Naive B cell (primary cell): ENCODE measurements at places on chromosomes 11 and 22.

- peaks cover 30% of the 10 kb centered on the region for H3K4me1 ChIP-seq
- H3K36me3 ChIP-seq = peaks cover 36% of the 10 kb centered on the region
- DNase-seq = no peak
- H3K27me3 ChIP-seq = no peaks in the 10 kb centered on the region
- peak overlapping the region; percentile 36 for H3K4me3 ChIP-seq
Measured at GRCh38 chr11:121520243-121521144, 67.7 kb upstream of the SORL1-AS1 start.

GRCh38 chr11:70910835-70911234, 341.5 kb downstream of the SHANK2 start:
- H3K36me3 ChIP-seq = no peaks in the 10 kb centered on the region
- H3K27me3 ChIP-seq = peaks cover 12% of the 10 kb centered on the region
- H3K27ac ChIP-seq = no peak overlapping the region

GRCh38 chr11:122453586-122453985, 201.9 kb upstream of the UBASH3B start:
- no peak overlapping the region for H3K4me3 ChIP-seq
- H3K4me1 ChIP-seq = no peaks in the 10 kb centered on the region
- H3K27me3 ChIP-seq = peaks cover 15% of the 10 kb centered on the region
- H3K36me3 ChIP-seq = peaks cover 3% of the 10 kb centered on the region

DNA sequence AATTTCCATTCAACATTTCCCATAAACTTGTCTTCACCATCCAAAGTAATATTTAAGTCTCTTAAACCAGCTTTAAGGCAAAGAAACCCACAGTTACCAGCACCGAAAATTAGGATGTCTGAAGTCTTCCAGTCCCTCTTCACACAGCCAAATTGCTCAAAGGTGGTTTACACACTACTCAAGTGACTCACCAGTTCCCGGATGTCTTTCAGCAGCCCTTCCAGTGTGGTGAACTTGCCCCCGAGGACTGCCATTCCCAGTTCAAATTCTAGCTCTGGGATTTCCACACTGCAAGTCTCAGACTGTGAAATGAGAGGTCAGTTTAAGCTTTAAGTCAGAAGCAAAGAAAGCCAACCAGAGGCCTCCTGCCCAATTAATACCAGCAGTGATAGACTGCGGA, 5.1 kb downstream of the ZPR1 start:
- peaks cover 14% of the 10 kb centered on the region for H3K4me1 ChIP-seq
- H3K27ac ChIP-seq = peak overlapping the region; percentile 16
- no peak for DNase-seq
- H3K36me3 ChIP-seq = peaks cover 35% of the 10 kb centered on the region

DNA sequence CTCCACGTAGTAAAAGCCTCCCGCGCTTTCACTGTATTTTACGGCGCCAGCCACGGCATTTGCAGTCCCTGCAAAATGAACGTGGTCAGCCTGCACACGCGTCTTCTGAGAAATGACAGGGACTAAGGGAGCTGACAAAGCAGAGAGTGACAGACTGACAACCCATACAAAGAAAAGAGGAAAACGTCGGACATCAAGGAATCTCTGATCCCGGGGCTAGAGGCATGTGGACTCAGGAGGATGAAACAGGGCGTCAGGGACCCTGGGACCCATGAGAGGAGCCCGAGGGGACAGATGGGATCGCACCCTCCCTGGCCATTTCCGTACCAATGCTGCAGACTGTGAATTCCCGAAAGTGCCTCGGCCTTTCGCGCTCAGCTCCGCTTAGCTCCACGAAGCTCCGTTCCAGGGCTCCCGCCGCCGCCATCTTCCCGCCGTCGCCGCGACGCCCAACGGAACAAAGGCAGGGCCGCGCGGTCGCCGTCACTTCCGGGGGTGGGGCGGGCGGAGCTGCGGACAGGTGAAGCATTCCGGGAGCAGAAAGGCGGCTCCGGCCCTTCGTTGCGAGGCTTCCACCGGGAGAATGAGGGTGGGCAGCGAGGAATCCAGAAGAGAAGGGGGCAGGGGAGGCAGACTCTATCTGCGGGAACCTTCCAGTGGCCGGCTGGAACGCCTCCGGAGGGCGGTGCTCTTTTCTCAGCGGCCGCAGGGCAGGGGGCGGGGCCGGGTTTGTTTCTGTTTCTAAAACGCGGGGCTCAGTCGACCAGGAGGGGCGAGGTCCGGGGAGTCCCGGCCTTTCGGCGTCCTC, at the start of gene NUP160:
TSS of gene NUP160 (minus strand) at position 459 of the 808 bp plus-strand sequence. CDS start at position 427, 32 bp downstream.
- H3K27me3 ChIP-seq = no peaks in the 10 kb centered on the region
- DNase-seq = peak; percentile 84
- peak within 1 kb of the TSS; percentile 97 for H3K27ac ChIP-seq
- H3K4me3 ChIP-seq = peak within 1 kb of the TSS; percentile 99
- no peaks in the 10 kb centered on the region for H3K36me3 ChIP-seq
- H3K4me1 ChIP-seq = peaks cover 46% of the 10 kb centered on the region

GRCh38 chr22:39967103-39967829, 7.1 kb downstream of the TMA7B start:
- peaks cover 36% of the 10 kb centered on the region for H3K36me3 ChIP-seq
- H3K4me3 ChIP-seq = no peak overlapping the region
- DNase-seq = no peak
- H3K27ac ChIP-seq = no peak overlapping the region
- H3K4me1 ChIP-seq = no peaks in the 10 kb centered on the region
